CD4-positive, alpha-beta T cell treated with Interleukin-10 for 1 hour (primary cell): ENCODE measurements at places on chromosomes 12 and 14.

DNA sequence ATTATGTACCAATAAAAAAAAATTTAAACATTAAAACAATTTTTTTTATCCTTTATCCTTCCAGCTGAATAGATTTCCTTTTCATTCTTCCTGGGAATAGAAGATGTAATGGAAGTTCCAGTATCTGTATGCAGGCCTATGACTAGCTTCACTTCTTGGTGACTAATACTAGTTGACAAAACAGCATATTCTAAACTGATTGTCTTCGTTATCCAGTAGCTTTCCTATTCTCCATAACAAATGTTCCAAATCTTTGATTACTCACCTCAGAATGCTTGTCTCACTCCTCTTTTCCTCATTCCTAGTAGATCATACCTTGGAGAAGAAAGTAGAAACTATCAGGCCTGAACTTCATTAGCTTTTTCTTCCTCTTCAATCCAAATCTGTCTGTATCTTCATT is 70.7 kb downstream of the PLEKHA5 start:
- DNase-seq: no peak

- no peak for DNase-seq
Measured at GRCh38 chr14:49240383-49240782, 345.8 kb downstream of the RPS29 start.

DNA sequence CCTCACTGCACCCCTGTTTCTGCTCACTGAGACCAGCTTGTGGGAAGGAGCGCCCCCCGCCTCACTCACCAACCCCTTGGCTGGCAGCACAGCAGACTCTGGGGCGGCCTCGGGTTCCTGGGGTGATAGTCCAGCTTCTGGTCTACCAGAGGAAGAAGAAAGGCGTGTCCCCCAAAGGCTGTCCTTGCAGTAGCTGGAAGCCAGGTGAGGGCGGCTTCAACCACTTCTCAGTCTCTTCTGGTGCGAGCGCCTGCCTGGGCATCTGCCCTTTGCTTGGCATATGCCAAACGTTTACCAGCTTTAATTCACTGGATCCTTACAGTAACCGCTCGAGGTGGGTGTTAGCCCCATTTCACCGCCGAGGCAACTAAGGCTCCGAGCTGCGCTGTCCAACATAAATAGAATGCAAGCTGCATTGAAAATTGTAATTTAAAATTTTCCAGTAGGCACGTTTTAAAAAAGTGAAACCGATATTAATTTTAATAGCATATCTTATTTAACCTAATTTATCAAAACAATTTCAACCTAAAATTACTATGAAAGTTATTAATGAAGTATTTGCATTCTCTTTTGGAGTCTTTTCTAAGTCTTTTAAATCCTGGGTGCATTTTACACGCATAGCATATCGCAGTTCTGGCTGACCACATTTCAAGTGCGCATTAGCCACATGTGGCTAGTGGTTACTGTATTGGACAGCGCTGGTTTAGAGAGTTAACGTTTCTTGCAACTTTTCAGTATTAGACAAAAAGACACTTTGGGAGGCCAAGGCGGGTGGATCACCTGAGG is 872 bp downstream of the FAM177A1 start:
- DNase-seq: peak; percentile 34

DNA sequence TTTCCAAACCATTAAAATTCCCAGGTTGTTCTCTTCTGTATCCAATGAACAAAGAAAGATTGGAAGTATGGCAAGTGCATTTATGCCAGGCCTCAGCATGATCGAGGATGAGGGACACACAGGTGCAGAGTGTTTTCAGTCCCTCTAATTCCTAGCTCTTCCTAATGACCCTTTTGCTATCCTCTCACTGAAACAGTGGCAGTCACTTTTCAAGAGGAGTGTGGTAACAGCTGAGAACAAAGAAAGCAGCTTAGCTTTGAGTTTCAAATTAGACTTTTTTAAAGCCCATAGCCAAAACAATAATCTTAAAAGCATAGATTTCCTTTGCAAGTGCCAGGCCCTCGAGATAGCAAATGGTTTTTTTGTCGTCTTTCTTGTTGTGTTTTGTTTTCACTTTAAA is 110.8 kb downstream of the KCNH5 start:
- DNase-seq: no peak

- DNase-seq: no peak
Measured at GRCh38 chr14:59155886-59156285, 32.6 kb upstream of the DAAM1 start.

DNA sequence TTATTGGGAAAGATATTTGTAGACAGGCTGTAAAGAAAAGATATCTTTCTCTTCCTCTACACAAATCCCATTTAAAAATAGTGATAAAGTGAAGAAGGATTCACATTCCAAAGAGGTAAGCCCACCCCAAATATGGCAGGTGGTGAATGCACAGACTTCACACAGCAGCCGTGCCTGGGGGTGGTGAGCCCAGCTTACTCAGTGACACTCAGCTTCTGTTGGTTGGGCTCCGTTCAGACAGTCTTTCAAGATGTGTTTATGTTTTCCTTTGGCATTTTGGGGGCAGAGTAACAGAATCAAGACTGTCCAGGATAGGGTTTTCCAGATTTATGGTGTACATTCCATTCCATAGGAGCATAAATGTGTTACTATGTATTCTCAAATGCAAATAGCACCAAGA is 4.1 kb upstream of the COL2A1 start:
- DNase-seq: no peak

- DNase-seq: no peak
Measured at GRCh38 chr14:24256960-24257359, 6.0 kb downstream of the TGM1 start.

GRCh38 chr14:35342489-35343010 is 50.4 kb downstream of the PSMA6 start:
- DNase-seq: no peak

- no peak for DNase-seq
Measured at GRCh38 chr12:89348894-89349699, 3.2 kb downstream of the DUSP6 start.

GRCh38 chr12:85951823-85952222 is 77.7 kb downstream of the NTS start:
- no peak for DNase-seq

GRCh38 chr14:100304825-100305323 is 1.4 kb downstream of the SLC25A29 start:
- peak; percentile 35 for DNase-seq

GRCh38 chr14:105168496-105168978 is at the start of gene JAG2:
Gene JAG2, minus strand, starts transcription at chr14:105168776. Its CDS starts 356 bp downstream, at chr14:105168420.
- peak; percentile 64 for DNase-seq

GRCh38 chr12:45912774-45913173 is 77.6 kb downstream of the SCAF11 start:
- DNase-seq: no peak
